ENCODE measurements at places on chromosomes 5 and 9.

GRCh38 chr5:87263498-87263897 is 4.2 kb upstream of the RASA1 start:
- no peak for DNase-seq

- no peak for DNase-seq
These were observed 56.1 kb downstream of the CFAP90 start for GRCh38 chr5:7794823-7795222.

GRCh38 chr5:57552033-57552432 is 69.4 kb upstream of the ACTBL2 start:
- no peak for DNase-seq

DNA sequence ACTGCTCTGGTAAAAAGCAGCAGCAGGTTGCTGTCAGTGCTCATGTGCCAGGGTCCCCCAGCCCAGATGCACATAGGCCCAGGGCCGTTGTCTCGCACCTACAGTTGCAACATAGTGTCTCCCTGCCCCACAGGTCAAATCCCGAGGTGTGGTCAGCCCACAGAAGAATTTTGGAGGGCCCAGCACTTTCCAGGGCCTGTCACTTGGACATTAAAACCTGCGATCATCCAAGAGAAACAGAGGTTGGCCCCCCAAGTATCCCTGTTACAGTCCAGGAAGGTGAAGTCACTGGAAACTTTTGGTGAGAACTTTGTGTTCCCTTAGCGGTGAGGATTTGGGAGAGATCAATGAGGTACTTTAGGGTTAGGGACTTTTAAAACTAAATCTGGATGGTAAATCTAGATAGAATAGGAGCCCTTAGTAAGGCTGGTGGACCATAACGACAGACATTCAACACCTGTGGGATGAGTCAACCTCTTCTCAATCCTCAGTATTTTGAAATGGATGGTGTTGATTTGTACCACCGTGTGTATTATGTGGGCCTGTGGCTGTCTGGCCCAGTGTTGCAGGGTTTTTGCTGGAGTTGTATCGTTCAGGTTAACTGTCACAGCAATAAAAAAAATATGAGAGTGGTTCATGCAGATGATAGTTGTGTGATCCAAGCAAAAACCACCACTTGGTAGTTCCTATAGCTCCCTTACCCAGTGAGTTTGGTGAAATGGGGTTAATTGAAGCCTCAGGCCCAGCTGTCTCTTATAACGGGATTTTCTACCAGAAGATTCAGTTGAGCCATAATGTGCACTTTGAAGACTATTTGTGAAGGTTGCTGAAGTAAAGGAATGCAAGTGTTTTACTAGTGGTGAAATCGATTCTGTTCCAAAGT is 19.2 kb downstream of the OR2S2 start:
- no peak for DNase-seq

DNA sequence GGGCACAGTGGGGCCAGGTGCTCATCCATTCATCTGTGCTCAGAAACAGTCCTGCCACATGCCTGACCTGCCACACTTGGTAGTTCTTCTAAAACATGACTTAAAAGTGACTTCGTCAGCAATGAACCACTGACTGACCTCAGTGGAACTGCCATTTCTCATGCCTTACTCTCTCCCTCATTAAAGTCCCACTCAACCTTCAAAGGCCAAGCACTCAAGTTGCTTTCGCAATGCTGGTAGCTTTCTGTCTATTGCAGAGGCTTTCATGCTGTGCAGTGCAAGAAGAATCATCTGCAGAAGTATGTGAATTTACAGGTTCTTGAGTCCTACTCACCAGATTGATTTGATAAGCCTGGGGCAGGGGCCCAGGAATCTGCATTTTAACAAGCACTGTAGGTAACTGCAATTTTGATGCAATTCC is 23.9 kb downstream of the B4GALT1 start:
- DNase-seq = no peak
